NB4 (cell line): ENCODE measurements at places on chromosomes 2 and 18.

- no peak for DNase-seq
Observed at GRCh38 chr2:25085761-25086560, 44.1 kb downstream of the EFR3B start.

DNA sequence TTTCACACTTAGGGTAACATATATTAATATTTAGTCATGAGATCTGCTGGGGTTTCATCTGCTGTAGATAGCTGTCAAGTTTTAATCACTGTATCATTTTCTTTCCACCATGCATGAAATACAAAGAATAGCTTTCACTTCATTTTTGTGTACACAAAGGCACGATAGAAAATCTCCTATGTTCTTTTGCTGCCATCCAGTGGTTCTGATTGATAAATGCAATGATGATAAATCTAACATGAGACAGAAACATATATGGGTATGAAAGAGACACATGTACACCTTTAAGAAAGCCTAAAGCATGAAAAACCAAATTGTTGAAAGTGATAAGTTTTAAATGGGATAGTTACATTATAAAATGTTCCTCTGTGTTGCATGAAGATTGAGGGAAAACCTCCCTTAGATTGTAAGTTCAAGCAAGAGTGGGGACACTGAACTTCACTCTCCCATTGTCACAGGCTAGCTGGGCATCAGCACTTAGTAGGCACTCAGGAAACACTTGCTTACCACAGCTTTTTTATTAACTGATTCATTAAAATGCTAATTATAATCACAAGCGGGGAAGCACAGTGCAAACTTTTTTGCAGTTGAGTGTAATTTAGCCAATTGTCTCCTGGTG, 31.2 kb downstream of the C1D start:
- peak; percentile 60 for DNase-seq

- DNase-seq = peak; percentile 30
Observed at GRCh38 chr2:48471048-48471474, 58.9 kb upstream of the STON1 start.

DNA sequence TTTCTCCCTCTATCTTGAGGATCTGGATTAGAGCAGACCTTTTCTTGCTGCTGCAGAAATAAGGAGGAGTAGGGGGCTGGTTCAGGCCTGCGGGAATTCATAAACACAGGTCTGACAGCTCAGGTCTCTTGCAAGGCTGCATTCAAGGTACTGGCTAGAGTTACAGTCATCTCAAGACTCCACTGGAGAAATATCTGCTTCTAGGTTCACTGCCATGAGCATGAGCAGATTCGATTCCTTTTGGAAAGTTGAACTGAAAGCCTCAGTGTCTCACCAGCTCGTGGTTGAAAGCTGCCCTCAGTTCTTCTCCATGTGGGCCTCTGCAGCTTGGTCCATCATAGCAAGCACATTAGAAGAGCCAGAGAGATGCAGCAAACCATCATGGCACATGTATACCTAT, 124.4 kb upstream of the SETBP1 start:
- no peak for DNase-seq

GRCh38 chr18:77121523-77121922, 11.1 kb downstream of the MBP start:
- no peak for DNase-seq

- no peak for DNase-seq
Observed at GRCh38 chr18:61579581-61579980, 246.4 kb downstream of the CDH20 start.

- DNase-seq = no peak
Observed at GRCh38 chr2:45055162-45055605, 45.9 kb upstream of the SIX2 start.

- DNase-seq = peak; percentile 86
Observed at GRCh38 chr2:98505311-98505808, 60.7 kb downstream of the INPP4A start.

- DNase-seq = no peak
Observed at GRCh38 chr2:237729681-237730475, 68.7 kb upstream of the RBM44 start.

- no peak for DNase-seq
Observed at GRCh38 chr2:222241128-222241870, 57.5 kb downstream of the PAX3 start.

DNA sequence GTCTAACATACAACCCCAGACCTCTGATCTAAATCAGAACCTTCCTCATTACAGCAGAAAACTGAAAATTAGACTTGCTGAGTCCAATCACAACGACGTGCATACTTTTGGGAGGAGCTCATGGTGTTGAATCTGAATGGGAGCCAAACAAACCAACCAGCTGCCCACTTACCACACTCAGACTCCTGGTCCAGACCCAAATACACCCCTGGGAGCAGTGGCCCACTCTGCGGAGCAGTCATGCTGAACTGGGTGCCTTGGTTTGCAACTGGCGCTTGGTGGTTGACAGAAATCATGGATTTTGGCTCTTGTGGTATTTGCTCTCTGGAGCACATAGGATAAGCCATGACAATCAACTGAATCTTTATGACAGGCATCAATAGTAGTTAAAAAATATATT, 253.6 kb upstream of the TNP1 start:
- no peak for DNase-seq

DNA sequence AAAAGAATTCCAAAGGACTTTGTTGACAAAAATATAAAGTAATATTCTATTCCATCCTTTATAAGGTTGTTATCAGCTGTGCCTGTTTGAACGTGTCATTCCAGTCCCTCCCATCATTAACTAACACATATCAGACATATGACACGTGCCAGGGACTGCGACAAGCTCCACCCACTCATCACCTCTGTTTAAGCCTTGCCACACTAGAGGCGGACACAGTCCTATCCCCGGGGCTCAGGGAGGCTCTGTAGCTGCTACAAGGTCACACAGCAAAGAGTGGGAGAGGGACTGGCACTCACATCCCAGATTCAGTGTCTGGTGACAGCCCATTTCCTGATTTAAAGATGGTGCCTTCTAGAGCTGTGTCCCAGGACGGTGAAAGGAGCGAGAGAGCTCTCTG, 30.0 kb downstream of the TBC1D8 start:
- no peak for DNase-seq

DNA sequence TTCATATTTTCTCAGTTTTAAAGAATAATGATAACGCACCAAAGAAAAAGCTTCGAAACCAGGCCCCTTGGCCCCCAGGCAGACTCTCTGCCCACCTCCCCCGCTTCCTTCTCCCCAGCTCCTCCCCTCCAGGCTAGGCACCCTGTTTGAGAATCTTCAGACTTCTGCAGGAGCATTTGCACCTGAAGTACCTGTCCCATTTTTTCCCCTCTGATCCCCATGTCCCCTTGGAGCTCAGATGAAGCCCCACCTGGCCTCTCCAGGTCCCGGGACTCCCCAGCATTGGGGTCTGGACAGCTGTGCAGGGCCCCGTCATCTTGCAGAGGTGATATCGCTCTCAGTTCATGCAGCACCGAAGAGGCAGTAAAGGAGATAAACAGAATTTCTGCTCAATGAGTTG, 35.5 kb upstream of the KLHL29 start:
- no peak for DNase-seq

DNA sequence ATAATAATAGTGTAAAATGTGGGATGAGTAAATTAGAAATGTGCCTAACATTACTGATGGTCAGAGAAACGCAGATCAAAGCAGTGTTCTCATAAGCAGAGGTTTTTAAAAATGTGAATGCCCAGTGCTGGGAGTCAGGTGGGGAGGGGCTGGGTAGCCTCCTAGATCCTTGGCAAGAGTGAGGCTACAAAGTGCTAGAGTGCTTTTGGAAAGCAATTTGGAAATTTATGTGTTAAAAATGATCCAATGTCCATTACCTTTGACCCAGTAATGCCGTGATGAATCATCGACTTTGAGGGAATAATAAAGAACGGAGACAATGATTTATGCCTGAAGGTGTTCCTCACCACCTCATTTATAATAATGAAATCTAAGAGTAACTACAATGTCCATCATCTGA, 44.9 kb upstream of the TWIST2 start:
- DNase-seq = no peak

- DNase-seq = no peak
Observed at GRCh38 chr2:211822686-211823335, 715.8 kb downstream of the ERBB4 start.

DNA sequence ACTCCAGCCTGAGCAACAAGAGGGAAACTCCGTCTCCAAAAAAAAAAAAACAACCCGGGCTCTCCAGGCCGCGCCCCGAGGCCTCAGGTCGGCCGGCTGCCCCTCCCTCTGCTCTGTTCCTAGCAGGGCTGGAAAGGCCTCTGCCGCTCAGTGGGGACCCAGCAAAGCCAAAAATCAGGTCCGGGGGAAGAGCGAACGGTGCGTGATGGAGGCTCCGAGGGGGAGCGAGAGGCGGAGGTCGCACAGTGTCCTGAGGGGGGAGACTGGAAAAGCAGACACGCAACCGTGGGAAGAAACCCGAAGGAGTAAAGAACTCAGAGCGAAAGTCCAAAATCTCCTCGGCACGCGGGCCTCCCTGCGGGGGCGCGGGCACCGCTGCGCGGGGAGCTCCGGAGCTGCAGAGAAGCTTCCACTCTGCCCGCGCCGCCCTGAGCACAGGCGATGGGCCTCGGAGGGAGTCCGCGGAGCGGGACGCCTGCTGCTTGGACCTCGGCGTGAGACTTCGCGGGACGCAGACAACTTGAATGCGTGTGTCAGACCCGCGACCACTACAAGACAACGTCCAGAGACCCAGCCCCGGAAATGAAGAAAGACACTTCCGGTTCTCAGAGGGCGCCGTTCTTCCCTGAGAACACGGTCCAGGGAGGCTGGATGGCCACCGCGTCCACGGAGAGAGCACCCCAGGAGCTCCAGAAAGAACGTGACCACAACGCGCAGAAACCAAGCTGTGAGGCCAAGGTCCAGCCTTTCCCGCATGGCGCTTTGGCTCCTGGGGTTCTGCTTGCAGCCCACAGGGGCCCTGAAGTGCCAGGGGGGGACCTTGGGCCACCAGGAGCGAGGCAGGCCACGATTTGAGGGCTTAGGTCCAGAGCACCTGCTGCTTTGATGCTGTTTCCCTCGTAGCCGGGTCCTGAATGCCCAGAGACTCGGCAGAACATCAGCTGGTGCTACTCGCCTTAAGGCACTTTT, 219.8 kb downstream of the DPP10 start:
- DNase-seq = no peak

GRCh38 chr18:21109936-21110712, 1.5 kb downstream of the ROCK1 start:
- DNase-seq = no peak

DNA sequence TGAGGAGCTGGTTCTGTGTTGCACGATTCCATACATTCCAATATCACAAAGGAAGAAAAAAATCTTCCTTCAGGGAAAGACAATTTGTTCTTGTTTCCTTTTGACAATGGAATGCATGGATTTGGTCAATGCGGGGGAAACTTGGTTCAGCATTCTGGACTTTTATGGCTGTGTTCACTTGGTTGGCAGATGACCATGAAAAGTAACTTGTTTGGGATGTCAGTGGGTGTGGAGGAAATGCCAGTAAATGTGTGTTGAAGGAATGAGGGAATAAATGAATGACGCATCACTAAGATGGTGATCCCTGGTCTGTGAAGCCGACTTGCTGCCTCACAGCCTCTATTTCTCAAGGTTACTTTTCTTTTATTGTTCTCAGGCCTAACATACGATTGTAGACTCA, 53.7 kb downstream of the THUMPD2 start:
- DNase-seq = no peak

GRCh38 chr2:142952793-142953494, 75.5 kb downstream of the KYNU start:
- DNase-seq = no peak

DNA sequence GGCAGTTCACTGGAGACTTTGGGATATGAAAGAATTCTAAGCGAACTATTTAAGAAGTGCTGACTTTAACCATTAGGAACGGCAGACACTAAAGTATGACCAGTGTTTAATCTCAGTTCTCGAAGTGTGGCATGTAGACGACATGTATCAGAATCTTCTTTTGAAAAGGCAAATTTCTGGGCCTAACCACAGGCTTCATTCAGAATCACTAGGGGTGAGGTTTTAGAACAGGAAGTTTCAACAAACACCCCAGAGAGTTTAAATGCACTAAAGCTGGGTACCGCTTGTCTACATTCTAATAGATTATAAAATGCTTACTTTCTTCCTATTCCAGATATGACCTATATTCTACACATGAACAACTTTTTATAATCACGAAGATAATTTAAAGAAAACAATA, 180.3 kb downstream of the ANKRD44 start:
- DNase-seq = peak; percentile 34

DNA sequence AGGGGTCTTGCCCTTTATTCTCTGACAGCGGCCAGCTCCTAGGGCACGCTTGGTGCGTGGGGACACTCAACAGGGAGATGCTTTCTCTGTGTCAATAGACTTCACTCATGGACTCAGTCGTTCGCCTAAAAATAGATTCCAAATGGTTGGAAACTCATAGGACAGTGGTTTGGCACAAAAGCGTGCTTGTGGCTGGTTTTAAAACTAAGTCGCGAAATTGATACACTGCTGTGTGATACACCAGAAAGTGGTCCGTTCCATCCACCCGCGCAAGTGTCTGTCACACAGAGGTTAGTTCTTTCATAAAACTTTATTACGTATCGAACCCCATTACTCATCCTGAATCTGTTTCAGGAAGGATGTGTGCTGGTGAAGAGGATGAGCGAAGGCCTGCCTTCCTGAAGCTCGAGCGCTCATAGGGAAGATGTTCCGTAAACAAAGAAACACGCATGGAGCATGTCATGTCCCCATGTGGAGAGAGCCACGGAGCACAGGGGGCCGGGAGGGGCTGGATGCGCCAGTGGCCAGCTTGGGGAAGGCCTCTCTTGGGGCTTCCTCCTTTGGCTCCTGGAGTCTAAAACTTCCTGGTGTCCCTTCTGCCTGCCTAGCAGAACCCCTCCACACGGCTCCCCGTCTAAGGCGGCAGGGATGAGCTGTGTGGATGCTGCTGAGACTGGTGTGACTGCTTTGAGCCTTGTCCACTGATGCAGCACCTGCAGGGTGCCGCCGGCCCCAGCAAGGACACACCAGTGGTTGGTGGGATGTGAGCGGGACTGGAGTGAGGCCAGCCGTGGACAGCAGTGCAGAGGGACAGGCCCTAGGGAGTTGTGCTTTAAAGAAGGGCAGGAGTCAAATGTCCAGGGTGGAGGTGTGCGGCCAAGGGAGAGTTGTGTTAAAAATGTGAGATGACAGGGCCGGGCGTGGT, 207.2 kb downstream of the GBX2 start:
- no peak for DNase-seq

DNA sequence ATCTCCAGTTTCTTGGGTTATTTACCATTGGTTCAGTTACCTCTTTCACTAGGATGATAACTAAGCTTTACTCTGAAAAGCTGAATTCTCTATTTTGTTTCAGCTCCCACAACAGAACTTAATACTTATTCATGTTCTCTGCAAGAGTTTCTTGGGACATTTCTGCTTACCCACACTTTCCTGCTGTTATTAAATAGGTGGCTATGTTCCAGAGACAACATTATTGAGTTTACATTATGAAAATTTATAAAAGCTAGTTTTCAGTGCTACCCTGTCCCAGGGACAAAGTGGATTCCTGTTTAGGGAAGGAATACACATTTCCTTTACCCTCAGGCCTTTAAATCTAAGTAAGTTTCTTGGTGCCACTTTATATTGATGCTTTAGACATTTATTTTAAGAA, 7.0 kb upstream of the GPD2 start:
- DNase-seq = no peak

- DNase-seq = no peak
Observed at GRCh38 chr2:8465560-8465959, 216.3 kb upstream of the ID2 start.

- DNase-seq = no peak
Observed at GRCh38 chr2:36376992-36377738, 21.6 kb downstream of the CRIM1 start.
